ENCODE measurements at places on chromosomes 12 and 14.

GRCh38 chr12:34107781-34108404 is 85.6 kb downstream of the ALG10 start:
- no peak for DNase-seq

- DNase-seq, result no peak
Measured at GRCh38 chr12:120292411-120292660, 633 bp upstream of the RNU4-2 start.

DNA sequence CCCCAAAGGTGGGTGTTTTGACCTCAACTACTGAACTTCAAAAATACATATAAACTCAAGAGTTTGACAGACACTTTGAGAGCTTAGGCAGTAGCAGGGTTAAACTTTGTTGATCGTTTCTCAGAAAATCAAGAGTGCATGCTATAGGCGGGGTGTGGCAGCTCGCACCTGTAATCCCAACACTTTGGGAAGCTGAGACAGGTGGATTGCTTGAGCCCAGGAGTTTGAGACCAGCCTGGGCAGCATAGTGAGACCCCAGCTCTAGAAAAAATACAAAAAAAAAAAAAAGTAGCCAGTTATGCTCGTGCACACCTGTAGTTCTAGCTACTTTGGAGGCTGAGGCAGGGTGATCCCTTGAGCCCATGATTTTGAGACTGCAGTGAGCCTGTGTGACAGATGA is 12.3 kb downstream of the NANOG start:
- no peak for DNase-seq

DNA sequence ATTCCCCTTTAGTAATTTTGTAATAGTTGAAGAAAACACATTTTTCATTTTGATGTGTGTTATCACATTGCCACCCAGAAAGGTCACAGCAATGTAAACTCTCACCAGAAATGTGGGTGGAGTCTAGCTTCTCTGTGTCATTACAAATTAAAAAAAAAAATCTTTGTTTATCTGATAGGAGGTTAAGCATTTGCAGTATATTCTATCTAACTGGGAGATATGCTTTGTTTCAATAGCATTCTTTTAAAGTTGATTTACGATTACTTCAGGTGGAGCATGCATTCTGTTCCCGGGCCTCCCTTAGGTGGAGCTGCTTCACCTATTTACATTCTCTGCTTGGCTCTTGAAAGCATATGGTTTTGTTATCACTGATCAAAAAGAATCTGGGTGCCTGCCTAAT is 7.8 kb downstream of the ADIPOR2 start:
- DNase-seq, result no peak

All from stimulated activated CD4-positive, alpha-beta T cell treated with anti-CD3 and anti-CD28 coated beads, Interleukin-4, amount 100 ng/mL, for 48 hours (primary cell).